ENCODE measurements at places on chromosomes 5 and 9.

DNA sequence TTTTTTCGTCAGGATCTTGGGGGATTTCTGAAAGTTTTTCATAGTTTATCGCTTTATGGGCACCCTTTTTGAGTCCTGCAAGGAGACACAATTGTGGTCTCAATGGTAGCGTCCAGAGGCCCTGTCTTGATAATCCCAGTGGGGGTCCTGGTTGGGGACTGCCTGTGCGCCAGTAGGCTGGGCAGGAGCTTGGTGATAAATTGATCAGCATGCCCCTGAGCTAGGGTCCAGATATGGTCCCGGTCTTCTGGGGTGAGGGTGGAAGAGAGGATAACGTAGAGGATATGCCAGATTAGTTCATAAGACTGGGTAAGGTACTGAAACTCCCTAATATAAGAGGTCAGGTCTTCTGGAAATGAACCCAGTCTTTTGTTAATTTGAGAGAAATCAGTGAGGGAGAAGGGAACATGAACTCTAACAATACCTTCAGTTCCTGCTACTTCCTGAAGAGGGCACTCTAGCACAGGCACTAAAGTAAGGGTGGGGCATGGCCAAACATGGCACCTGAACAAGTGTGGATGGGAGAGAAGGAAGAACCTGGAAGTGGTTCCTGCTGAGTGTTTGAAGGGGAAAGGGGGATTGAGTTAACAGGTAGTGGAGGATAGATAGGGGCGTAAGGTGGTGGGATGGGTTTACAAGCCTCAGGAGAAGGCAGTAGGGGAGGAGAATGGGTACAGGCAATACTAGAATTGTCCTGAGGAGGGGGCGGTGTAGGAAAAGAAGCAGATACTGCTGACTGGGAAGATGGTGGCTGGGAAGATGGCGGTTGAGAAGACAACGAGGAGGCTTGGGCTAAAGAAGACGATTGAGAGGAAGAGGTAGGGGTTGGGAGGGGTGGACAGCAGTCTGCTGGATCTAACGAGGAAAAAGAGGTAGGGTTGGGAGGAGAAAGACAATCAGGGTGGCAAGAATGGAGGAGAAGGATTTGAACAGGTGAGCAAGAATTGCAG is 33.8 kb upstream of the ANXA2R start:
- DNase-seq = peak; percentile 58

GRCh38 chr9:673966-674526 is 167.5 kb upstream of the DMRT1 start:
- no peak for DNase-seq

DNA sequence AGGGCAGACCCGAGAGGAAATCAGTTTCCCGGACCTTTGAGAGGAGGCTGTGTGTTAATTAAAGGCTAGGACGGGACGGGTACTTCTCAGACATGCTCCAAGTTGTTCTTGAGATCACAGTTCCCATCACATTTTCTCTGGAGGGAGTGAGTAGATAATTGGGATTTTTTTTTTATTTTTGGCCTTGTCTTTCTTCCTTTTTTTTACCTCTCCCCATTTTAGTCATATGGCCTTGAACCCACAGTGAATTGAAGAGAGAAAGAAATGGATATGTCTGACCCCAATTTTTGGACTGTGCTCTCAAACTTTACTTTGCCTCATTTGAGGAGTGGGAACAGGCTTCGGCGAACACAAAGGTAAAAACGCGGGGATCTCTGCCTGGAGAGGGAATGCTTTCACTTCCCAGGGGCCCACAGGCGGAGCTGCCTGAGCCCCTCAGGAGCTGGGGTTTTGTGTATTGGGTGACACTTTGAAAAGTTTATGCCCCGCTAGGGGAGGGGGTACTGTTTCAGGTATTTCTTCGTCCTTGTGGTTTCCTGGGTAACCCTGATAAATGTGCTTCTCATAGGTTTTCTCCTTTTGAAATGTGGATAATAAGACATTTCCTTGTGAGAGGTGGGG is 191.8 kb downstream of the CD180 start:
- no peak for DNase-seq

- DNase-seq = no peak
Measured at GRCh38 chr5:71013575-71013974, 11.6 kb downstream of the NAIP start.

DNA sequence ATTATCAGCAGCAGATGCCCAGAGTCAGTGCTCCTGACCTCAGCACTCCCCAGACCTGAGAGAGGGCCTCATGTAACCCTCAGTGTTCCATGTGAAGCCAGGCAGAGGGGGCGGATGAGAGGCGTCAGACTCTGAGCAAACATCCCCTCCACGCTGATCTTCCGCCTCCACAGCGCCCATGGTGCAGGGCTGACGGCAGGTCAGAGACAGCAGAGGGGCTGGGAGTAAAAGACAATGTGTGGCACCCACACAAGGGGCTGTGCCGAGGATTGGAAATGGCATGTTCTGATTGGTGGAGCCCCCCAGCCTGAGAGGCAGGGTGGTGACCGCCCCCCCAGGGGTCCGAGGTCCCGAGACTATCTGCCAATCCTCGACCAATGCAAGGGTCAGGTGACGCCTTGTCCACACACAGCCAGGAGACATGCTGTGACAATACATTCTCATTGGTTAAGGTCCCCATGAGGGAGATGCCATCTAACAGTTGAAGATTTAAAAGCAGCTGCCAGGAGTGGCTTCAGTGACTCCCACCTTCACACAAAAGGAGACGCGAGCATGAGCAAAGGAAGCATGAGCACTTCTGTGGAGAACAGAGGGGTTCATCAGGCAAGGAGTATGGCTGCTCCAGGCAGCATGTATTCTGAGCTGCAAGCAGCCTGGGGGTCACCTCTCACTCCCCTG is 19.3 kb upstream of the SLC25A51 start:
- DNase-seq = no peak

DNA sequence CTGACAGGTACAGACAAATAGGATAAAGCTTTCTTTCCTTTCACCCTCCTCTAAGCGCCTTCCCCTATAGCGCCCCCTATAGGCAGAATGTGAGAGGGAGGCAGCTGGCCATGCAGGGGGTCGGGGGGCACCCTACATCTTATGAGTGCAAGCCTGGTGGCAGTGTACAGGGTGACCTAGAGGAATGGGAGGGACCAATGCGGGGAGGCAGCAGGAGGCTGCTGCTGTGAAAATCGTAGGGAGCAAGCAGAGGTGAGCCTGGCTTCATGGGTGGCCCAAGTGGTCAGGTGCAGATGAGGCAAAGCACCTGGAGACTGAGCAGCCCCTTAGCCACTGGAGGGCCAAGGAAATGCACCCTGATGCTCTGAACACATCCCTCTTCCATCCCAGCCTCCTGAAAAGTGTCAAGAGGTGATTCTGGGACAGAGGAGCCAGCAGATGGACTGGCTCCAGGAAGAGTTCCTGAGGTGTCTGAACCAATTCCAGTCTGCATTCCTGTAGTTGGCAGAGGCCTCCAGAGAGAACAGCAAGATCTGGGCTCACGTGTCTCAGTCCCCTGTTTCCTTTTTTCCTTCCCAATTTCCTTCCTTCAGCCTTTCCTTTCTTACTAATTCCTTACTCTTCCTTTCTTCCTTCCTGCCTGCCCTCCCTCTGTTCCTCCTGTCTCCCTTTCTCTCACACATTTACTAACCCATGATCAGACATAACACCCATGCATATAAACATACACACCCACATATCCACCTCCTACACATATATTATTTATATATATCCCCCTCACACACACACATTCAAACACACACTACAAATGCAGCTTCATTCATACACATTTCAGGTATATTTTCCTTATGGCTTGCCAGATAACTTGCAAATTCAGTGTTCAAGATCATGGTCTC is 32.8 kb upstream of the GALNT10 start:
- DNase-seq = no peak

GRCh38 chr9:87703636-87704276 is 22.2 kb upstream of the CTSL start:
- DNase-seq = no peak
